GM23248 (cell line): ENCODE measurements at places on chromosomes 4 and X. TPM values are rescaled to one million over a fixed set of nuclear protein-coding genes. Genes with fewer than 3 reads are reported as not detected.

DNA sequence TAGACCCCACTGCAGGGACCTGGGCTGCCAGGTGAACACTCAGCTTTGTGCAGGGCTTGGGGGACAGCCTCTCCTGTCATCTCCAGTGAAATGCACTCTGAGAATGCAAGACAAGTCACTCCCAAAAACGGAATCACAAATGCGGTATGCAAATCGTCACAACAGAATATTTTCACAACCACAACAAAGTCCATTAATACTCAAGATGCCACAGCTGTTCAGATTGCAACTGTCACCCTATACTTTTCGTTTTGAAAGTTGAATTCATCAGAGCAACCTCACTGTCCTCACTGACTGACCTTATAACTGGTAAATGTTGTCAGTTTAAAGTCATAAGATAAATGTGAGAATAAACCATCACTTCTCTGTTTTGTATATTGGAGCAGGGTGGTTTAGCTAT lies 16.6 kb downstream of the JAKMIP1 start:
- H3K4me3 ChIP-seq: no peak overlapping the region
- no peaks in the 10 kb centered on the region; the same call in 1 of the 2 replicates for H3K27me3 ChIP-seq
- no peaks in the 10 kb centered on the region for H3K4me1 ChIP-seq
- no peak overlapping the region for H3K27ac ChIP-seq

The IL21 gene
- not detected in 2 replicates for total RNA-seq

DNA sequence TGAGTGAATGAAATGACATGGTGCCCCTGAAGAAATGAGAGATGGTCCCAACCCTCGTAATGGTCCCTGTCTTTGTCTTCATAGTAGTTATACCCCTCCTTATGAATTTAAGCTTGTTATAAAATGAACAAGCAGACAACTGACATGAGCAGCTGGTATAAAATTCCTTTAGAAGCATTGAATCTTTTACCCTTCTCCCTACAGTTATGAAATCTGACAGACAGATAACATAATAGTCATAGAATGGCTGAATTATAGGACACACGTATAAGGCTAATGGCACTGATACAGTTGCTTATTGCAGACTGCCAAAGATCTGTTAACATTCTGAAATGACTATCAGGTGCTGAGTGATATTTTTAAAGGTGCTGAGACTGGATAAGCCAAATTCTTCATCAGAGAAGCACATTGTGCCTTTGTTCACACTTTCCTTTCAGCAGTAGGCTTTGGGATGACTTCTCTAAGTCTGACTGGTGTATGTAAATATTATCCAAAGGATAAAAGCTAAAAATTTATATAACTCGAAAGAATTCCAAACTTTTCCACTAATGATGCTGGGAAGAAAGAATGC lies 47.4 kb upstream of the PDGFC start:
- no peak overlapping the region for H3K4me3 ChIP-seq
- no peak overlapping the region for H3K27ac ChIP-seq
- peaks cover 11% of the 10 kb centered on the region for H3K4me1 ChIP-seq
- DNase-seq: no peak

GRCh38 chr4:3007724-3008123 lies 44.4 kb downstream of the GRK4 start:
- H3K27me3 ChIP-seq: no peaks in the 10 kb centered on the region
- DNase-seq: no peak
- H3K27ac ChIP-seq: no peak overlapping the region
- peaks cover 14% of the 10 kb centered on the region for H3K4me1 ChIP-seq

- H3K27me3 ChIP-seq: no peaks in the 10 kb centered on the region
- no peak for DNase-seq
- no peak overlapping the region for H3K27ac ChIP-seq
- H3K4me3 ChIP-seq: no peak overlapping the region
- no peaks in the 10 kb centered on the region for H3K36me3 ChIP-seq
Measured at GRCh38 chr4:153450544-153450917, 15.6 kb upstream of the TMEM131L start.

The GAGE12H gene
- not detected in 2 replicates for total RNA-seq

The SPANXC gene
- total RNA-seq: not detected in 2 replicates

DNA sequence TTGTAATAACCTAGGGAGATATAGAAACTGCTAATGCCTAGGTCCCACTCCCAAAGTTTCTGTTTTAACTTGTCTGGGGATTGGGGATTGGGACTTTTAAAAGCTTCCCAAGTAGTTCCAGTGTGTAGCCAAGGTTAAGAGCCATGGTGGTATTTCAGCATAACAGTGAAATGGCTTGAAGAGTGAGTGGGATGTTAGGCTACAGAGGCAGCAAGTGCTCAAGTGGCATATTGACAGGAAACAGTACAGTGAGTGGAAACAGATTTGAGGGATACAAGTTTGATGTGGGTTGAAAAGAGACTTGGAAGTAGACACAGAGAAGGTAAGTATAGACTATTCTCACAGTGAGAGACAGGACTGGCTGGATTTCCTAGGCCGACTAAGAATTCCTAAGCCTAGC lies 217.6 kb upstream of the CNKSR2 start:
- no peak overlapping the region for H3K27ac ChIP-seq
- H3K36me3 ChIP-seq: no peaks in the 10 kb centered on the region
- no peaks in the 10 kb centered on the region for H3K27me3 ChIP-seq
- DNase-seq: no peak
- H3K4me3 ChIP-seq: no peak overlapping the region
- peaks cover 14% of the 10 kb centered on the region for H3K4me1 ChIP-seq

DNA sequence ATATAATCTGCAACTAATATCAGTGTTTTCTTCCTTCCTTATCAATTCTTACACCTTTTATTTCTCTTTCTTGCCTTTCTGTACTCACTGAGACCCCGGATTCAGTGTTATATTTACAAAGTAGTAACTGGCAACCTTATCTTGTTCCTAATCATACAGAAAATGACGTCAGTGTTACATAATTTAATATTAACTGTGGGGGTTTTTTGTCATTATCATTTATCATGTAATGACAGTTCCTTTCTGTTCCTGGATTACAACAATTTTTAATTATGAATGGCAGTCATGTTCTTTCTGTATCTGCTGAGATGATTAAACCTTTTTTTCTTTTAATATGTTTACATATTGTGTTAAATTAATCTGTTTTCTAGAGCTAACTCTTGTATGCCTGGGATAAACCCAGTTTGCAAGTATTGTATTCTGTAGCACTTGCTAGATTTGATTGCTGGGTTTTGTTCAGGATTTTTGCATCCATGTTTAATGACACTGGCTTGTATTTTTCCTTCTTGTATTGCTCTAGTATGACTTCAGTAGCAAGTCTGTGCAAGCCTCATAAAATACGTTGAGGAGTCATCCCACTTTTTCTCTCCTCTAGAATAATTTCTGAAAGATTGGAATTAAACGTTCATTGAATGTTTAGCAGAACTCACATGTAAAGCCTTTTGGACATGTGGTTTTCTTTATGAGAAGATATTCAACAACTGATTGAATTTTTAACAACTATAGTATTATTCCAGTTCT lies 10.4 kb upstream of the HSPA4L start:
- H3K27me3 ChIP-seq: no peaks in the 10 kb centered on the region
- H3K36me3 ChIP-seq: no peaks in the 10 kb centered on the region
- no peak overlapping the region for H3K27ac ChIP-seq
- no peak overlapping the region for H3K4me3 ChIP-seq
- no peaks in the 10 kb centered on the region for H3K4me1 ChIP-seq

DNA sequence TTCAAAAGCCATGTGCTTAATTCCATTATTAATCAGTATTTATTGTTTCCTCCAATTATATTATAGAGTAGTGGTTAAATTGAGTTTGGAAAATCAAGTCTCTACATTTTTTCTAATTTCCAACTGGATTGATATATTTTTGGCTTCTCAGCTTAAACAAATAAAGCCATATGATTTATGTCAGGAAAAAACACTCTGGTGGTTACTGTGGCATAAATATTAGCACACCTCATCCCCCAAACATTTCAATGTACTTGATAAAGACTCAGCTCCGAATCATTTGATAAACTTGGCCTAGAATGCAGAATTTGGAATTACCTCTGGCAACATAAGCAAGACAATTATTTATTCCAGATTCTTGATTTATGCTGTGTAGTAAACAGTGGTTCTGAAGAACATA lies 2313.8 kb downstream of the ARAP2 start:
- H3K36me3 ChIP-seq: no peaks in the 10 kb centered on the region
- no peak overlapping the region for H3K27ac ChIP-seq
- no peaks in the 10 kb centered on the region for H3K27me3 ChIP-seq
- peak; percentile 5 for DNase-seq

DNA sequence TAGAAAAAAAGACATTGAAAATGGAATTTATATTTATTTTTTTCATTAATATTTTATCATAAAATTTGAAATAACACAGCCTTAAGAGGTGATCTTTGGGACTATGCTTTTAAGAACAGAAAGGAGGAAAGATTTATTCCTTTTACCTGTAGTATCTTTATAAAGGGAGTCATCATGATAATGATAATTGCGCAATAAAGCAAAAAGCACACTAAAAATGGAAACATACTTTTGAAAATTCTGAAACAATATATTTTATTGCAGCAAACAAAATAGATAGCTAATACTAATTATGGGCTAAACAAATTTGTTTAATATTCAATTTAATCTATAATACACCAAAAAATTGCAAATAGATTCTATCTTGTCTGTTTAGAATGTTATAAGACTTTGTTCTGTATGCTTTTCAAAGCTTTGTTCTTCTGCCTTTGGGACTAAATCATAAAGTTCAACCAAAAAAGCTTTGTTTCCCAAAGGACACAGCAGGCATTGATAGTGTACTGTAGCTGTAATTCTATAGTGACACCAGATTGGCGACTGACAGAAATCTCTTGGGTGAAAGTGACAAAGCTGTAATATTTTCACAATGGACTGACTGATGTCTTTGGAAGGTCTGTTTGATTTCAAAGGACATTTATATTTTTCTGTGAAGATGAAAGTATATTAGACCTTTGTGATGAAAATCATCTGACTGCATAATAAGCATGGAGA lies 2156.6 kb upstream of the TENM3 start:
- no peaks in the 10 kb centered on the region for H3K4me1 ChIP-seq
- no peaks in the 10 kb centered on the region for H3K27me3 ChIP-seq
- H3K27ac ChIP-seq: no peak overlapping the region
- DNase-seq: no peak
- H3K36me3 ChIP-seq: no peaks in the 10 kb centered on the region
- no peak overlapping the region for H3K4me3 ChIP-seq

DNA sequence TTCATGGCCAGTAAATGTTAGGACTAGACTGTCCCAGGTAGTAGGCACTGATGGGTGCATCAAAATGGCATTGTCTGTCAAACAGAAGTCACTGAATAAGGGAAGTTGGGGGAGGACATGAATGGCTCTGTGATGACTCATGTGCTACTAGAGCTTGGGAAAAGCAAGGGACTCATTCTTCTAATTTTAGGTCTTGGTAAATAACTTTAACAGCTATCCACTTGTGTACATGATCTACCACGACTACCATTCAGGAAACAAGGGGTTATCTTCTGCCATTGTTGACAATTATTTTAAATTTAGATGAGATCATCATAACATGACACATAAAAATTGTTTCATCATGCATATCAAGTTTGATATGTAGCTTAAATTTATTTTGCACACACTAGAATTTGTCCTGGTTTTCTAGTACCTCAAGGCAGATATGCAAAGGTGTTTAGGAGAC lies 6.3 kb downstream of the AREG start:
- peak; percentile 83 for DNase-seq
- H3K36me3 ChIP-seq: no peaks in the 10 kb centered on the region
- peaks cover 24% of the 10 kb centered on the region for H3K4me1 ChIP-seq

DNA sequence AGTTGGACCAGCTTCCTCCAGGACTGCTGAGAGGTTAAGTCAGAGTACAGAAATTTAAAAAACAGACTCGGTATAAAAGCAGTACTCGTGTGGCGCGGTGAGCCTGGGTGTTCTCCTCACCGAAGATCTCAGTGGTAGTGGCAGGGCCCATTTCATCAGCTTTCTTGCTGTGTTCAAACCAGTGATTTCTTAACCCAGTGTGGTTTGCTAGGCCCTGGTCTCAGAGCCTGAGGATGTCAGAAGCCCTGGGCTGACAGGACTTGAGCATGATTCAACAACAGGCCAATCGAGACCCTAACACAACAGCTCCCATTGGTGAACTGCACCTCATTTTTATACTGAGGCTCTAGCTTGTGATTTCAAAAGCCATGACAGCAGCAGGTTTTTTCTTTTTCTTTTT lies 23.2 kb downstream of the PRIMPOL start:
- H3K4me3 ChIP-seq: no peak overlapping the region
- no peaks in the 10 kb centered on the region for H3K4me1 ChIP-seq
- no peaks in the 10 kb centered on the region; the same call in 1 of the 2 replicates for H3K36me3 ChIP-seq
- H3K27ac ChIP-seq: no peak overlapping the region
- no peak for DNase-seq

DNA sequence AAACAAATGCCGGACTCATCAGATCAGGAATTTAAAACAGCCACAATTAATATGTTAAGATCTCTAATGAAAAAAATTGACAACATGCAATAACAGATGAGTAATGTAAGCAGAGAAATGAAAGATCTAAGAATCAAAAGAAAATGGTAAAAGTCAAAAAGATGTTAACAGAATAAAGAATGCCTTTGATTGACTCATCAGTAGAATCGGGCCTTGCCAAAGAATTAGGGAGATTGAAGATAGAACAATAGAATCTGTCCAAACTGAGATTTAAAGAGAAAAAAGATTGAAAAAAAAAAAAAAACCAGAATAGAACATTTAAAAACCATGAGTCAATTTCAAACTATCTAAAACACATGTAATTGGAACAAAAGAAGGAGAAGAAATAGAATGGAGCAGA lies 25.9 kb upstream of the GUCY1A1 start:
- no peaks in the 10 kb centered on the region for H3K4me1 ChIP-seq
- no peak overlapping the region for H3K4me3 ChIP-seq
- H3K27ac ChIP-seq: no peak overlapping the region
- DNase-seq: no peak
- H3K36me3 ChIP-seq: no peaks in the 10 kb centered on the region

- H3K36me3 ChIP-seq: no peaks in the 10 kb centered on the region
- H3K4me1 ChIP-seq: no peaks in the 10 kb centered on the region
- no peaks in the 10 kb centered on the region for H3K27me3 ChIP-seq
Measured at GRCh38 chrX:34584781-34585180, 72.3 kb downstream of the TMEM47 start.

DNA sequence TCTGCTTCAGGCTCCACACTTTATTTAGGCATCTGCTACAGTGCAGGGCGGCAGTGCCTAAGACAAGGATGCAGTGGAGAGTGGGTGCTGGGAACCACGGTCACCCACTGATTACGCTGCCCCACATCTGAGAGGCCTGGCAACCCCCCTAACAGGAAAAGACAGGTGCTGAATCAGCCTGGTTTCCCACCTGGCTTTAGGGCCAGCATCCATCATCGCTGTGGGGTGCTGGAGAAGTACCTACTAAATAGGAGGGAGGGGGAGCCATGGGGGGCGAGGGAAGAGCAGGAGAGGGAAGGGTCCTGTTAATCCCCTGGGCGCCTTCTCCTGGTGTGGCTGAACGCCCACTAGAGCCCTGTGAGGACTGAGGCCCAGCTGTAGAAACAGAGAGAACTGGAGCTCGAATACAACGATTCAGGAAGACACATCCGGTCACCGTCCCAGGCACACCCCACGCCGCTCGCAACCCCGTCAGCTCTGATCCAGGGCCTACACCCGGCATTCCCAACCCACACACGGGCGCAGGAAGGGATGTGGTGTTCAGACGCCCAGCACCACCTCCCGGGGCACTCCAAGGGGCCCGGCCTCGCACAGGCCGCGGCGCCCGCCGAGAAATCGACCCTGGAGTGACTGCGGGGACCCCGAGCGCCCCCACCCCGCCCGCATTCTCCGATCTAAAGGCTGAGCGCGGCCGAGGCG lies 554 bp downstream of the DCTD start:
- H3K27me3 ChIP-seq: no peaks in the 10 kb centered on the region
- peaks cover 17% of the 10 kb centered on the region for H3K4me1 ChIP-seq
- H3K4me3 ChIP-seq: peak overlapping the region; percentile 83

The P2RY10 gene
- not detected in 2 replicates for total RNA-seq

The TKTL2 gene
- not detected in 2 replicates for total RNA-seq
